Activated naive CD8-positive, alpha-beta T cell treated with anti-CD3 and anti-CD28 coated beads, Interleukin-2, amount 10 ng/mL, durations not matched to agents 7 days and 5 days (primary cell): ENCODE measurements at places on chromosomes 12 and 14. TPM values are rescaled to one million over a fixed set of nuclear protein-coding genes. Genes with fewer than 3 reads are reported as not detected.

MIP gene
- total RNA-seq: not detected

CLEC2A gene
- total RNA-seq: not detected

GLIPR1L2 gene
- 0.28 TPM for total RNA-seq

ZFC3H1 gene
- 78.3 TPM for total RNA-seq

TRPV4 gene
- total RNA-seq: not detected

GPR162 gene
- total RNA-seq: 0.30 TPM

SOAT2 gene
- 9.8 TPM for total RNA-seq

B4GALNT1 gene
- 0.80 TPM for total RNA-seq

REM2 gene
- total RNA-seq: 1.2 TPM

SLC17A8 gene
- total RNA-seq: not detected

FAM90A1 gene
- 0.11 TPM for total RNA-seq

ADCY4 gene
- total RNA-seq: 4.4 TPM

TM9SF1 gene
- 29.6 TPM for total RNA-seq

NUAK1 gene
- total RNA-seq: not detected

SLC2A13 gene
- 8.1 TPM for total RNA-seq

IQSEC3 gene
- 7.3 TPM for total RNA-seq
